Right lobe of liver (tissue), 6 donors: ENCODE measurements at places on chromosomes 5 and 9. TPM values are rescaled to one million over a fixed set of nuclear protein-coding genes. Genes with fewer than 3 reads are reported as not detected.

GRCh38 chr5:134439210-134439654 lies 27.6 kb upstream of the CDKN2AIPNL start:
- DNase-seq, result peak; percentile 88

Gene SCGB3A1
- not detected for total RNA-seq

Gene PSMD5
- total RNA-seq, result 16.0 TPM

Gene TMEM215
- total RNA-seq, result not detected

DNA sequence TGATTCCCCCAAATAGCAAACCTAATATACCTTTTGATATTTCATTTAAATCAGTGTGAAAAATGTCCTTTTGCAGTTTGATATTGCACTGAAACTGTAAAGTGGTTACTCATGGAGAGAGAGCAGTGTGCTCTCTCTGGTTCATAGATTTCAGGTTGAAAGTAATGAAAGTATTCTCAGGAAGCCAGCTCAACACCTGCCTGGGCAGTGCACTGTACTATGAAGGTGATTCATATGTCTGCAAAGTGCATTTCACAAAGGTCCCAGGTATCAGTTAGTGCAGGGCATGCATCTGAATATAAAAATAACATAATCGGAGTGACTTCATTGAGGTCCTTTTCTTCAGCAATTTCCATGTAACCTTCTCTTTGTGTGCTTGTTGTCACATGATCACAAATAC lies 274.3 kb downstream of the CDH18 start:
- DNase-seq, result no peak

DNA sequence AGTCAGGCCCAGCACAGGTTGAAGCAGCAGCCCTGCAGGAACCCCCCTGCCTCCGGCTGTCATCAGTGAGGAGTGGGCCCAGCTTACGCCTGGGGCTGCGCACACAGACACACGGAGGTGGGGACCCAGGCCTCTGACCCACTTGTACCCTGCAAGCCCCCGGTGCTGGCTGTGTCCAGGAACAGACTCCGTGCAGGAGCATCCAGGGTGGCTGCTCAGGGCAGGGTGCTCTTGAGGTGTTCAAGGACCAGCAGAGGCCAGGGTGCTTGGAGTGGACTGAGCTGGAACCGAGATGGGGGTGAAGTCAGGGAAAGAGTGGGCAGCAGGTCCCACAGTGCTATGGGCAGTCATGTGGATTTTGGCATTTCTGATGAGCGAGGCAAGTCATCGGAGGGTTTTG lies 199.5 kb downstream of the CACNA1B start:
- peak; percentile 37 for DNase-seq

Gene RNF183
- total RNA-seq, result 0.27 TPM

- no peak for DNase-seq
These were observed 146.9 kb upstream of the RAPGEF1 start for GRCh38 chr9:131886826-131887225.

- no peak for DNase-seq
These were observed 276.8 kb downstream of the ADAMTS6 start for GRCh38 chr5:65204966-65205365.
